ENCODE measurements at places on chromosomes 4 and X. TPM values are rescaled to one million over a fixed set of nuclear protein-coding genes. Genes with fewer than 3 reads are reported as not detected.

The GPAT3 gene
- total RNA-seq, result 7.8 TPM

The NHSL2 gene
- 38.0 TPM for total RNA-seq

The SMIM31 gene
- not detected for total RNA-seq

The LARP7 gene
- 51.6 TPM for total RNA-seq

The BEX1 gene
- 1.7 TPM for total RNA-seq

The ZNF157 gene
- 0.71 TPM for total RNA-seq

The PNCK gene
- 1.6 TPM for total RNA-seq

The MAGEA1 gene
- total RNA-seq, result not detected

The TBX22 gene
- total RNA-seq, result not detected

The PASD1 gene
- not detected for total RNA-seq

The IBSP gene
- total RNA-seq, result not detected

DNA sequence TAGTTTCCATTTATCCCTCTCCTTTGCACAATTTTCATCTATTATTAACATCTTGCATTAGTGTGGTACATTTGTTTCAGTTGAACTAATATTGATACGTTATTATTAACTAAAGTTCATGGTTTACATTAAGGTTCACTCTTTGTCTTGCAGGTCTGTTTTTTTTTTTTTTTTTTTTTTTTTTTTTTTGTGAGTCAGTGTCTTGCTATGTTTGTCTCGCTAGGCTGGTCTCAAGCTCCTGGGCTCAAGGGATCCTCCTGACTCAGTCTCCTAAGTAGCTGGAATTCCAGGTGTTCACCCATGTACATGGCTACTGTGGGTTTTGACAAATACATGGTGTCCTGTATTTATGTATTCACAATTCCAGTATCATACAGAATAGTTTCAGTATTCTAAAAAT is 6.8 kb downstream of the TBC1D19 start:
- no peak for DNase-seq

DNA sequence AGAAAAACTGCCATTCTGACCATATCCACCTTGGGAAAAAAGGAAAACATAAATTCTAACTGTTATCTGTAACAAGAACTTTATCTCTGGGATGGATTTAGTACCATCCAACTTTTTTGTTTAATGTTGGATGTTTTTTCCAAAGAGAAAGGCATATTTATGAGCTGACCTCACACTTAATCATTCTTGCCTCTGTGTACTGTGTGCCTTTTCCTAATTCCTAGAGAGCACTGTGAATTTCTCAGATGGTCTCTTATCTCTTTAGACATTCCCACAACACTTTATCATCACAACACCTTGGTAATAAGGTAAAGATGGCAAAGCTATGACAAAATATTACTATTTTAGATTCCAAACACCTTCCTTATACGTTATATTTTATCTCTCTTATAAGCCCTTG is 126.2 kb downstream of the COL4A6 start:
- no peak for DNase-seq

- DNase-seq, result no peak
Measured at GRCh38 chrX:19245711-19246269, 97.9 kb upstream of the PDHA1 start.

DNA sequence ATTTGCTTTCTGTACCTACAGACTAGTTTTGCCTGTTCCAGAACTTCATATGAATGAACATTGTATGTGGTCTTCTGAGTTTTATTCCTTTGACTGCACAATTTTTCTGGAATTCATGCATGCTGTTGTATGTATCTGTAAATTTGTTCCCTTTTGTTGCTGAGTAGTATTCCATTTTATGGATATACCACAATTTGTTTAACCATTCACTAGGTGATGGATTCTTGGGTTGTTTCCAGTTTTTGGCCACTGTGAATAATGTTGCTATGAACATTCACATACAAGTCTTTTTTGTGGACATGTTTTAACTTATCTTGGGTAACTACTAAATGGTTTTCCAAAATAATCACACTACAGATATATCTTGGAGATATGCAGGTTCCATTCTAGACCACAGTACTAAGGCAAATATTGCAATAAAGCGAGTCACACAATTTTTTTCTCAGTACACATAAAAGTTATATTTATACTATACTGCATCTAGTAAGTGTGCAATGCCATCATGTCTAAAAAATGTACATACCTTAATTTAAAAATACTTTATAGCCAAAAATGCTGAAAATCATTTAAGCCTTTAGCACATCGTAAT is 58.7 kb downstream of the TSPAN5 start:
- DNase-seq, result no peak

GRCh38 chr4:108399610-108400265 is 220.6 kb upstream of the RPL34 start:
- DNase-seq, result no peak

DNA sequence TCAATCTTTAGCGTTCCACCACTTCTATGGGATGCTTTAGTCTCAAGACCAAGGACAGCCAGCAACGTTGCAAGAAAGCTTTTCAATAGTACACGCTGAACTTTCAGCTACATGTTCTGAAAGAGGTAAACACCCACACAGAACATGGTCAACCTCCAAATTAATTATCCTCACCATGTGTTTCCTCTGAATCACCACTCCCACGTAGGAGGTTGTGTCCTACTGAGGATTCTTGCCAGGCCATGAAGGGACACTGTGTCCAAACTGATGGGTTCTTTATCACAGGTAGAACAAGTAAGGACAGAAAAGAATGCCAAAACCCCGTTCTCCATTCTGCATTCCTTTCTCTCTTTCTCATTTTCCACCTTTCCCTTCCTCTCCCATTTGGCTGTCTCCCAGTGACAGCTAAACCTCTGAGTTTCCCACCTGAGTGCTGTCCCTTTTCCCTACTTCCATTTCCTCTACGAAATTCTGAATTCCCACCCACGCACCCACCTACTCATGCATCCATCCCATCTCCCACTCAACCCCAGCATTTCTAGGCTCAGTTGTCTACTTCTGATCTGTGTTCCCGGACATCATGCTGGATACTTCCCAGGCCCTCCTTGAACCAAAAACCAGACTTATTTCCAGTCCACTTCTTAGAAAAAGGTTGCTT is 29.0 kb upstream of the GPM6B start:
- DNase-seq, result no peak

GRCh38 chr4:157447195-157447594 is 226.7 kb downstream of the GRIA2 start:
- DNase-seq, result no peak

GRCh38 chr4:57154926-57155325 is 44.7 kb upstream of the IGFBP7 start:
- no peak for DNase-seq

DNA sequence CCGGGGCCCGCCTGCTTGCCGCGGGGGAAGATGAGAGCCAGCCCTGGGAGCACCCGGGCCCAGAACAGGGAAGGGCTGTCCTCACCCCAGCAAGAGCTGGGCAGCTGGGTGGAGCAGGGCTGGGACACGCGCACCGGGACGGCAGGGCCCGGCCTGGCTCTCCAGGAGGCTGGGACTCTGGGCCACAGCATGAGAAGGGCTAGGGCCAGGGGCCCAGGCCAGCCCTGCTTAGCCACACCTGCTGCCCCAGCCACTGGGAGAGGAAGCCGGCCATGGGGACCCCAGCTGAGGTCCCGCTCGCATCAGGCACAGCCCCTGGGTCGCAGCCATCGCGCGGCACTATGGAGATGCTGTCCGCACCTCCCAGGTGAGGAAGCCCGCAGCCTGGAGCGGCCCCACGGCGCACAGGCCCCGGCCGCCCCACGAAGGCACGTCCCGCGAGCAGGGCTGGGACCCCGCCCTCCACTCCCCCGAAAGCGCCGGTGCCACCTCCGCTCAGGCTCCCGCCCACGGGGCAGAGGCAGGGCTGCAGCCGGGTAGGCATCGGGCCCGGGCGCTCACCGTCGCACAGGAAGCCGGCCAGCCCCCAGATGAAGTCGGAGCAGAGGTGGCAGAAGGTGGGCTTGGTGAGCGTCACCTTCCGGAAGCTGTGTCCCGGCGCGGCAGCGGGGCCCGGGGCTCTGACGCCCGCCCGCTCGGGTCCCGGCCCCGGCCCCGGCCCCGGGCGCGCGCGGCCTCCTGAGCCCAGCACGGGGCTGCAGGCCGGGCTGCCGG is 531 bp downstream of the DGKQ start:
- DNase-seq, result no peak

GRCh38 chr4:48311896-48312295 is 29.4 kb upstream of the SLAIN2 start:
- DNase-seq, result no peak

DNA sequence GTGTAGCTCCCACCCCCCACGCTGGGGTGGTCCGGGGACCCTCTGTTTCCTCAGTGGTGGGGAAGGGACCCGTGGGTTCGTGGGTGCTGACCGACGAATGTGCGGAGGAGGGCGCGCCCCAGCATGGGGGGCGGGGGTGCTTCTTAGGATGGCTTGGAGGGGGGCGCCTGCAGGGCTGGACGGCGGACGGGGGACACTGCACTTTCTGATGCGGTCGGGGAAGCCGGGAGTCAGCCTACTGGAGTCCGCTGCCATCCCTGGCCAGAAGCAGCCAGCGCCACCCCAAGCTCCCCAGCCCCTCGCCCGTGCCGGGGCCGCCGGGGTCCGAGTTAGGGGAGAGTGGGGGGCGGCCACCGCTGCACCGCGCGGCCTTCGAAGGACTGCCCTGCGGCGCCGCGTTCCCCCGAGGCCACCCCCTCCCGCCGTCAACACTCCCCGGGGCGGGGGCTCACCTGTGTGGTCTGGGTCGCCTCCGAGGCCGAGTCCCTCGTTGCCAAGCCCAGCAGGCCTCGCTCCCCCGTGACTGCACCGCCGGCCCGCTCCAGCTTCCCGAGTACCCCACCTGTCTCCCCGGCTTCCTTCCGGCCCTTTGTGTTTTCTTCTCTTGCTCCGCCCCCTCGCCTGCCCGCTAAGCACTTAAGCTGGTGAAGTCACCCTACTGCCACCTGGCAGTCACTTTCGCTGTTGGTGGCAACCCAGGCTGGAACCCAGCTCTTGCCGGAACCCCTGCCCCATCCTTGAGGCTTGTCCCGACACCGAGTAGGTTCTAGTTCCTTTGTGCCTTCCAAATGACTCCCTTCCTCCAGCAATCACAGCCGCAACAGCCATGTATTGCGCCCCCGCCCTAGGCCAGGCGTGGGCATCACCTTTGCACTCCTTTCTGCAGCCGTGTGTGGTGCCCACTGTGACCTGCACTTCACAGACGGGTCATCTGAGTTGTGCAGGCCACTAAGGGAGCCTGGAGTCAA is at the start of gene OCIAD2:
TSS of gene OCIAD2 (minus strand) at position 569 of the 968 bp plus-strand sequence. CDS start 2,225 bp downstream, outside the sequence.
- DNase-seq, result peak; percentile 61

DNA sequence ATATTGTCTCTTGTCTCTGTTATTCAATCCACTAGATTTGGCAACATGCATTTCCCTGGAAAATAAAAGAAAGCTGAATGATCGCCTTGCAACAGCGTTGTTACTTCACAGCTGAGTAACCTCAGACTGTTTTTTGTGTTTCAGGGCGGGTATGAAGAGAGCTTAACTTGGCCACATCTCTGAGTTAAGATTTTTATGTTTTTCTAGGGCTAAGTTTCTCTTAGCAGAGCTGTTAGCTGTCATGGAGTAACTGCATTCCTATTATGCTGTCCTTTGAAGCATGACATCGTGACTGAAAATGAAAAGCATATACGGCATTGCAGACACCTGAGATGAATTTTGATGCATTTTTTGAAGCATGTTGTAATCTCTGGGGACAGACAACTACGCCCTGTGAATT is 1798.9 kb downstream of the PCDH7 start:
- no peak for DNase-seq

DNA sequence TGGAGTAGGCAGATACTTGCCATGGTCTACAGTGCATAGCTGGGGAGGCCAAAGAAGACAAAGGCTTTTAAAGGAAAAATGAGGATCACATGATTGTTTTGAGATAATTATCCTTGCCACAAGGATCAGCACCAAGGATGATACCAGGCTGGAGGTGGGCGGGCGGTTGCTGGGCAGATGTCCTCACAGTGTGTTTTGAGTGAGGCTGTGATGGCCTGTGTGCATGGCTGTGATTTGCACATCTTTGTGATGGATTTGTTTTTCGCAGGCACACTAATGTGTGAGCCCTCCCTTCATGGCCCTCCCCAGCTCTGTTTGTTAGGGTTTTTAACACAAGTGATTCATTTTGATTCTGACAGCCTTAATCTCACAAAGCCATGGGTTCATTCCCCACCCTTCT is 46.8 kb downstream of the RGS12 start:
- no peak for DNase-seq

Measured in sciatic nerve (tissue), 2 donors.